Skin of body (tissue), 3 donors: ENCODE measurements at places on chromosomes 6 and 20.

DNA sequence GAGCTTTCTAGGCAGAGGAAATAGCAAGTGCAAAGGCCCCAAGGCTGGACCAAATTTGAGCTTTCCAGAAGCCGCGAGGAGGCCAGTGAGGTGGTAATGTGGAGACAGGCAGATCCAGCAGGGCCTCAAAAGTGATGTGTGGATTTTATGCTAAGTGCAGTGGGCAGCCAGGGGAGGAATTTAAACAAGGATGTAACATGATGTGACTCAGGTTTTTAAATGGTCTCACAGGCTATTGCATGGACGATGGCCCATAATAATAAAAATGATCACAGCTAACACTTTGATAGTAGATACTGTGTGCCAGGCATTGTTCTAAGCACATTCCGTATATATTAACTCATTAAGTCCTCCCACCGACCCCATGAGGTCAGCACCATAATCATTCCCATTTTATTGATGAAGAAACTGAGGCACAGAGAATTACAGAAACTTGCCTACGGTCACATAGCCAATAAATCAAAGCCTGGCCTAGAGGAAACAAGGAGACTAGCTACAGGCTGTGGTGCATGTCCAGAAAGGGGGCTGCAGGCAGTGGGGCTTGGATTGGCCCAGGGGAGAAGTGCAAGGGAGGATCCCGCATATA lies 18.0 kb upstream of the PREX1 start:
- no peak for DNase-seq

DNA sequence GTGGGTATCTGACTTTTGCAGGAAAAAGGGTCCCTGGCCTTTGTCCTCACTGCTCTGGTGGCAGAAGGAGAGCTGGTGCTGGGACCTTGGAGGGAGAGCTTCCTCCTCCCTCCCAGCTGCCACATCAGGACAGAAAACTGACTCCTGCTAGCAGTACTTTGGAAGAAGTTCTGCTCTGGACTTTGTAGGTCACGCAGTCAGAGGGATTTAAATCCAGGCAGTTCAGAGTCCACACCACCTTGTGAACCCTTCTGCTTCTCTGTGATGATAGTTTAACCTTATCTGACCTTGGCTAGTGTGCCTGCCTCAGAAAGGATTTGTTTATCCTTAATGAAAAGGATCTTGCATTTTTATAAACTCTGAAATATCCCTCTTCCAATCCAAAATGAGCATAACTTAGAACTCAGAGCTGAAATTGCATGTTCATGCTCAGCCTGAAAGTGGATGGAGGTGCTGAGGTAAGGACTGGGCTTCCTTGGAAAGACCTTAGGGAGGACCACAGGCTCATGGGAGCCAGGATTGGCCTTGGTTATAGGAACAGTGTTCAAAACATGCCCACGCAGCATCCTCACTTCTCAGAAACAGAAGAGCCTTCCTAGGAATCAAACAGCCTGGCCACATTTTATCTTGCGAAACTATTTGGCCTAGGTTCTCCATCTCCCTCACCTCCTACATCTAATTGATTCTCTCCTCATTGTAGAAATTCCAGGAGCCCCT lies 123.9 kb upstream of the SASH1 start:
- no peak for DNase-seq

DNA sequence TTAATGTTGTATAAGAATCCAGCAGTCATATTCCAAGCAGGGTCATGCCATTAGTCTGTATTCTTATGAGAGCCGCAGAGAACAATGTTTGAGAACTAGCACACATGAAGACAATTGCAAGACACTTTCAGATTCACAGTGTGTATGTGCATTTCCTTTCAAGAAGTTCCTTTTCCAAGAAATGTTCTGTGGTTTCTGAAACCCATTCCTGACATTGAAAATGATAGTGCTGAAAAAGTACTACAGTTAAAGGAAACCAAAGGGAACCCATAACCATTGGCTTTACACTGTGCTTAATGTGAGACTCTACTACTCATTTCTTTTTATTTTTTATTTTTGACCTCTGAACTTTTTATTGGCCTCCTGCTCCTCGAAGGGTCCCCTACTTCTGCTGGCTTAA lies 4.2 kb upstream of the CALHM6 start:
- no peak for DNase-seq

- DNase-seq: no peak
These were observed 19.6 kb downstream of the ANGPT4 start for GRCh38 chr20:896501-897025.

DNA sequence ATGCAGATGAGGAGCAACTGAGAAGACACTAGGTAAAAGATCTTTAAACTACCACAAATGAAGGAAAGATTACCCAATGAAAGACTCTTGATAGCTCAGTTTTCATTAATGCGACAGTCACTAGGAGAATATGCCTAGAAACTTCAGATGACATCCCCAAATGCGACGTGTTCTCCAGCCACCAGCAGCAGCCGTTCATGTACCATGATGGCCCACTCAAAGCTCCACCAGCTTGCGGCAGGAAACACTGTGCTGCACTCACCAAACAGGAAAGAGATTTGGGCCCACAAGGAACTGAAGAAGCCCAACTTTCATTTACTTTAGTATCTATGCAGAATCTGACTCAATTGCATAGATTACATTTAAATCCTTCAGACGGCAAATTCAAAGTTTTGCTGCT lies 7.5 kb downstream of the DIDO1 start:
- DNase-seq: no peak

DNA sequence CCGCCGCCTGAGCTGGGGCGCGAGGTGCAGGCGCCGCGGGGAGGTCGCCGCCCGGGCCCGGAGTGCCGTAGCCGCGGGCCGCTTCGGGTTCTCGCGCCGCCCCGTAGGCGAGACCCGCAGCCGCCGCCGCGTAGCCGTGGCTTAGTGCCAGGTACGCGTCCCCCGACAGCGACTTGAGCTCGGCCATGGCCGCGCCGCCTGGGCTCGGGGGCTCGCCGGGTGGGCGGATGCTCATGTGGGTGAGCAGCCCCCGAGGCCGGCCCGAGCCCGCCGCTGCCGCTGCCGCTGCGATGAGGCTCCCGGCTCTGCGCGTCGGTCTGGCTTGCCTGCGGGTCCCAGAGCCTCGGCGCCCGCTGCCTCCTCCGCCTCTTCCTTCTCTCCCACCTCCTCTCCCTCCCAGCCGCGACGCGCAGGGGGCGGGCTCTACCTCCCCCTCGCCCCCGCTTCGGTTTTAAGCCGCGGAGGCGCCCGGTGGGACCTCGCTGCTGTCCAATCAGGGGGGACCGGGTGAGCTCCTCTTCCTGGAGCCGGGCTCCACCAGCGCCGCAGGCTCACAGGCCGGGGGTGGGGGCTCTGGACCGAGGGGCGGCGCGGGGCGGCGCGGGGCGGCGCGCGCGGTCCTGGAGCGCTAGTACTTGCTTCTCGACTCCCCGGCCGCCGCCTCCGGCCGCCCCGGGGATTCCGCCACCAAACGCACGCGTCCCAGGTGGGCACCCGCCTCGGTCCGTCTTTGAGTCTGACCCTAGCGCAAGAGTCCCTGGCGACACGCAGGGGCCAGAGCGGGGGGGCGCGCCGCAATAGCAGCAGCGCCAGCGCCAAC lies at the start of gene BHLHE23:
Gene BHLHE23 (minus strand): TSS at position 425 of the 820 bp plus-strand sequence. CDS start 190 bp downstream, at position 235.
- DNase-seq: no peak

DNA sequence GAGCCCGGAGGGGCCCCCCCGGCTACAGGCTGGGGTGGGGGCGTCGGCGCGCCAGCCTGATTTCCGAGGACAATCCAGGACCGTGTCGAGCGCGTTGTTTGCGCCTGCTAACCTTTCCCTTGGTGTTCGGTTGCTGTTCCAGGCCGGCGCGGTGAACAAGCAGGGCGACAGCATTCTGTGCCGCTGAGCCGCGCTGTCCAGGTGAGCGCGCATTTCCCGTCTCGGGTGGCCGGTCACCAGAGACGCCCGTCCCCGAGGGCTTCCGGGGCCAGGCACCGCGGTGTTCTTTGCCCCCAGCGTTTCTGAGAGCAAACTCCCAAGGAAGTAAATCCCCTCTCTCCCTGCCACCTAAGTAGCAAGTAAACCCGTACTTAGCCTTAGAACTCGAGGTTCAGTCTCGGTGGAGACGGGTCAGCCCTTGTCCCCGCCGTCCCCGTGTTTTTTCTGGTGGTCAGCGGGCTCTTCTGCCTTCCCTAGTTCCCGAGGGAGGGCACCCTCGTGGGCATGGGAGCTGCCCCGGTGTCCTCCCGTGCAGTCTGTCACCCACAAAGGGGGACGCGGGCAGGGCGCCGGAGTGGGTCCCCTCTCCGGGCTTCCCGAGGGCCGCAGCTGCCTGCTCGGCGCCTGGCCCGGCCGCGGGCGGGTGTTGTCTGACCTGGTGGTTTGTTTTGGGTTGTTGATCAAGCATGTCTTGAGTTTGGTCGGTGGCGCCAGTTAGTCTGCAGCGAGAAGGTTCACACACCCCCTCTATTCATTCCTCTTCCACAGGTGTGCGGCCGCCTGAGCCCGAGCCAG lies 1.5 kb downstream of the ID4 start:
- DNase-seq: no peak

GRCh38 chr6:106051226-106051625 lies 34.9 kb upstream of the PRDM1 start:
- no peak for DNase-seq

DNA sequence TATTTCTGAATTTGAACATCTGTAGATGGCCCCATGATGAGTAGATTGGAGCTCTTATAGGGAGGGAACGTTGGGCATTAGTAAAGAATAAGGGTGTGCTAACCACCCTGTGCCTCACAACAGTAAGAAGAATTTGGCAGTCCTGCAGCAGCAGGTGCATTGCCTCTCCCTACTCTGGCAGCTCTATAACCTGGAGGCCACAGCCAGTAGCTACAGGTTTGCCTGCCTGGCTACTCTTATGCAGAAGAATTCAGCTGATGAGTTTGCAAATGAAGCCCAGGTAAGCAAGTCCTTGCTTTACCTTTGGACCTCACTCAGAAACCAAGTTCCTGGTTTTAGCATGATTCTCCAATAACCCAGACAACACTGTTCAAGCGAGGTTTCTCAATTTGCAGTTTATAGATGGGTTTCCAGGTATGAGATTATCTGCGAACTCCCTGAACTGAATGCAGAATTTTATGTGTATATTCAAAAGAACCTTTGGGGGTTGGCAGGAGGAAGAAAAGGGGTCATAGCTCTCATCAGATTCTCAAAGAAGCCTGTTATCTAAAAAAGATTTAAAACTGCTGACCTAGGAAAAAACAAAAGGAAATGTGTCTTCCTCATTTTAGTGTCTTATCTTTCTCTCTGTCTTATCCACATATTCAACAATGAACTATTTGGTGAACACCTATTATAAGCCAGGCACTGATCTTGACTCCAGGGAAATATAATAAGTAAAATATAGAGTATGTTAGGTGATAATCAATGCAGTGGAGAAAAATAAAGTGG lies 18.9 kb downstream of the TREML1 start:
- DNase-seq: no peak

DNA sequence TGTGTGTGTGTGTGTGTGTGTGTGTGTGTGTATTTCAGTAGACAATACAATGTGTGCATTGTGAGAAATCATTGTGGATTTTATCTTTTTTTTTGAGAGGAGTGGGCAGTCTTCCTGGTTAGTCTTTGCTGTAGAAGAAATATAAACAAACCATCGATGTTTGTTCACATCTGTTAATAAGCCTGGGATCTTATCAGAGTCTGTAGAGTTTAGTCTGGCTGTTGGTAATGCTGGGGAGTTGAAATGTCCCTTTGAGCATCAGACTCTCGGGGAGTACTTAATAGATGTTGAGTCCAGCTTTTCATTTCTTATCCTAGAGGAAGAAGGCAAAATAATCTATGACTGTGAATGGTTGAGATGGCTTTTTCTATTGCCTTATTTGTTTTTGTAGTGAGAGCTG lies 96.6 kb upstream of the SUPT3H start:
- no peak for DNase-seq

DNA sequence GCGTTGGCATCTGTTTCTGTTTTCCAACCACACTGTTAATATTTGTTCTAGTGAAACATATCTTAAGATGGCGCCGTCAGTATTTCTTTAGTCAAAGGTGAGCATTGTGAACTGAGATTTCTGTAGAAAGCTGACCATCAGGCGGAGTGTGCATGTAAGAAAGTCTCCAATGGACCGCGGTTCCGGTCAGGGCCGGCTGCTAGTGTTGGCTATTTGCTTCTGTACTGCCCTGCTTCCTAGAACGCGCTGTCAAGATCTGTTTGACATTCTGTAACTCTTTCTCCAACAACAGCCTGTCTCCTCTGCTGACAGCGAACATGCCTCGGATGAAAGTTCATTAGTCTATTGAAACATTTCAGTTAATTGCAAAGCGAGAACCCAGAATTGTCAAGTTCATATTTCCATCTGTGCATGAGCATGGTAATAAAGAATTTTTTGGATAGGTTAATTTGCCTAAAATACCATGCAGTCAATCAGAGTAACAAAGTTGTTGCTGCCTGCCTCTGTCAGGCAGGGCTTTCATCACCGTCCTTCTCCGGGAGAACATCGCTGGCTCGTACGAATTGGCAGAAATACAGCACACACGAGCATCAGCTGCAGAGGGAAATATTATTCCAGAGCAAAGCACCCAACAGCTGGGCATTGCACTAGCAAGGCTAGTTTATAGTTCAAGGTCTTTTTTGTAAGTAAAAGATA lies 369.1 kb downstream of the CDH4 start:
- DNase-seq: no peak
